ENCODE measurements at places on chromosomes 13 and 19.

DNA sequence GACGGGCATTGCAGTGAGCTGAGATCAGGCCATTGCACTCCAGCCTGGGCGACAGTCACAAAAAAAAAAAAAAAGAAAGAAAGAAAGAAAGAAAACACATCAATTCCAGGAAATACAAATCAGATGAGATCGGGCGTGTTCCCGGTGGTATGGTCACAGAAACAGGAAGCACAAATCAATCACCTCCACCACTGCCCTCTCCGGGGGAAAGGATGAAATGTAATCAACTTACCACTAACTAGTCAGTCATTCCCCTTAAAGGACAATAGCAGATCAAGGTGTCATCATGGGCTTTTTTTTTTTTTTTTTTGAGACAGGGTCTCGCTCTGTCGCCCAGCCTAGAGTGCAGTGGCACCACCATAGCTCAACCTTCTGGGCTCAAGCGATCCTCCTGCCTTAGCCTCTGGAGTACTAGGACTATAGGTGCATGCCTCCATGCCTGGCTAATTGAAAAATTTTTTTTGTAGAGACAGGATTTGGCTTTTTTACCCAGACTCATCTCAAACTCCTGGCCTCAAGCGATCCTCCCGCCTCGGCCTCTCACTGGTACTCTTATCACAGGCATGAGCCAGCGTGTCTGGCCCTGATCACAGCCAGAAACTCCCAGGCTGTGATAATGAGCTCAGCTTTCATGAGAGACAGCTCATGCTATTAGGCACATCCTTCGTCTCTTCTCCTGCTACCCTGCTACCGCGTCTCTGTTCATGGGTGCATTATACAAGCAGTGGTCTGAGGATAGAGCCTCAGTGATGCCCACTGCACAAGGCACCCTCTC lies 6.8 kb upstream of the DPRX start:
- H3K4me3 ChIP-seq, result no peak overlapping the region
- H3K27ac ChIP-seq, result no peak overlapping the region
- no peak for DNase-seq

DNA sequence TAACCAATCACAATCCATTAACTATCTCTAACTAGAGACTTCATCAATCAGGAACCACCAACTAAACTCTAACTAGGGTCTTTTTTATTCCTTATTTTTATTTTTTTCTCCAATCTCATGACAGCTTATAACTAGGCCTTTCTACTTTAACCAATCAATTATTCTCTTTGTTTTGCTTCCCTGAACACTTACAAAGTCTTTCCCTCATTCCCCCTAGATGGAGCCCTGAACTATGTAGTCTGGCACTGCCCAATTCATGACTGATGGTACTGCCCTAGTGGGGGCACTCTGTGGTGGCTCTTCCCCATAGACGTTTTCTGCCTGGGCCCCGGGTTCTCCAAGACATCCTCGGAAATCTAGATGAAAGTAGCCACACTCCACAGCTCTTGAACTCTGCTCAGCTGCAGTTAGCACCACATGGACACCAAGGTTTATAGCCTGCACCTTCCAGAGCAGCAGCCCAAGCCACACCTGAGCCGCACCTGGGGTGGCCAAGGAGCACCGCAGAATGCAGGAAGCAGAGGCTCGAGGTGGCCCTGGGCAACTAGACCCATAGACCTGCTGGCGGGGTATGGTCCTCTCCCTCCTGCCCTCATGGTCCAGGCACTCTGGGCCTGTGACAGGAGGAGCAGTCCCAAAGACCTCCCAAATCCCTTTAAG lies 6.6 kb downstream of the ATP7B start:
- H3K27me3 ChIP-seq, result peaks cover 15% of the 10 kb centered on the region
- no peak overlapping the region for H3K4me3 ChIP-seq
- DNase-seq, result no peak
- no peak overlapping the region for H3K27ac ChIP-seq
- peaks cover 20% of the 10 kb centered on the region for H3K4me1 ChIP-seq

DNA sequence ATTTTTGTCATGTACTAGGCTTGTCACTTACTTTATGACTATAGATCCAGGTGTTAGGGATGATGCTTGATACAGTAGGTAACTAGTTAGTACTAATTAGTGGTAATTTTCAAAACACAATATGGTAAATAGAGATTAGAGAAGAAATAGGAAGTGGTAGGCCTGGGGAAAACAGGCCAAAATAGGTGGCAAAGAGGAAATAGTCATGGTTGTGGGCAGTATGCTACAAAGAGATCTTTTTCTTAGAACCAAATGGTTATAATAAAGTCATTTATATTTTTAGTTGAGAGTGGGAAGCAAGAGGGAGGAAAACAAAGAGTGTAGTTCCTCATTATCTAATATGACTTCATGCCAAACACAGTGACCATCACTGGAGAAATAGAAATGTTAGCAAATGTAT lies 9.1 kb upstream of the VWA8 start:
- no peak overlapping the region for H3K27ac ChIP-seq
- no peaks in the 10 kb centered on the region for H3K4me1 ChIP-seq
- no peak overlapping the region for H3K4me3 ChIP-seq
- DNase-seq, result no peak
- H3K36me3 ChIP-seq, result no peaks in the 10 kb centered on the region
- peaks cover 8% of the 10 kb centered on the region for H3K27me3 ChIP-seq

- H3K4me1 ChIP-seq, result peaks cover 5% of the 10 kb centered on the region
- no peak for DNase-seq
- H3K4me3 ChIP-seq, result no peak overlapping the region
- no peak overlapping the region for H3K27ac ChIP-seq
- H3K36me3 ChIP-seq, result peaks cover 23% of the 10 kb centered on the region
Measured at GRCh38 chr19:47408156-47408938, 11.0 kb downstream of the MEIS3 start.

GRCh38 chr19:2236064-2236313 lies 140 bp downstream of the PLEKHJ1 start:
- peaks cover 58% of the 10 kb centered on the region for H3K4me1 ChIP-seq
- H3K4me3 ChIP-seq, result peak overlapping the region; percentile 89
- no peak for DNase-seq
- no peaks in the 10 kb centered on the region for H3K27me3 ChIP-seq
- H3K27ac ChIP-seq, result no peak overlapping the region

- peak overlapping the region; percentile 45 for H3K4me3 ChIP-seq
- no peaks in the 10 kb centered on the region for H3K27me3 ChIP-seq
- H3K4me1 ChIP-seq, result peaks cover 34% of the 10 kb centered on the region
- peak overlapping the region; percentile 90 for H3K27ac ChIP-seq
Measured at GRCh38 chr13:99677116-99677951, 176.1 kb downstream of the TM9SF2 start.

DNA sequence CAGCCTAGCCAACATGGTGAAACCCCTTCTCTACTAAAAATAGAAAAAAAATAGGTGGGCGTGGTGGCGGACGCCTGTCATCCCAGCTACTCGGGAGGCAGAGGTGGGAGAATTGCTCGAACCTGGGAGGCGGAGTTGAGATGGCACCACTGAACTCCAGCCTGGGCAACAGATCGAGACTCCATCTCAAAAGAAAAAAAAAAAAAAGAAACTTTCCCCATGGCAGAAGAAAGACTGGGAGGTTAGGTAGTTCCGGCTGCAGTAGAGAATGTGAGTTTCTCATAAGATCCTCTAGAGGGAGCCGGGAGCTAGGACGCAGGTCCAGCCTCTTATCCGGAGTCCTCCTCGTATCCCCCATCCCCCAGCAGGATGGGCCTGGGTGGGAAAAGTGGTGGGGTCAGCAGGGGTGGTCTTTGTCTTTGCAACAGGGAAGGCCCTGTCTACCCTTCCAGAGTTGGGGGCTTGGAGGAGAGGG lies 13.2 kb upstream of the CREB3L3 start:
- no peaks in the 10 kb centered on the region for H3K4me1 ChIP-seq
- peaks cover 29% of the 10 kb centered on the region for H3K27me3 ChIP-seq
- peak; percentile 50 for DNase-seq
- H3K27ac ChIP-seq, result no peak overlapping the region
- H3K4me3 ChIP-seq, result no peak overlapping the region
- no peaks in the 10 kb centered on the region for H3K36me3 ChIP-seq

DNA sequence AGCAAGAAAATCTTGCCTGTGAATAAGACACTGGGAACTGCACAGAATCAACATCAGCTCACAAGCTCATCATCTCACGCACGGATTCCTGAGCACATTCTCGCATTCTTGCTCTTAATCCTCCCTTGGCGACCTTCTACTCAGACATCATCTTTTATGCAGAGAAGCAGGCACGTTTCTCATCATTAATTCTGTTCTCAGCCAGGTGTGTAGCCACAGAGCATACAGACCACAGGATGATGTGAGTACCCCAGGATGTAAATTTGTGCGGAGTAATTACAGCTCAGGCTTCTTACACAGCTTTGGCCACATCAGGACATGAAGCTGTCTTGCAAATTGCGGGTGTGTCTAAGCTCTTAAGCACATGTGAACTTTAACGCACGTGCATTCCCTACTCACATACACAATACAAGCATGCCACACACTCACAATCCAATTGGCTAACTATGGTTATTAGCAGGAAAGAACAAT lies 36.5 kb upstream of the SACS start:
- peaks cover 74% of the 10 kb centered on the region for H3K4me1 ChIP-seq
- peaks cover 8% of the 10 kb centered on the region for H3K36me3 ChIP-seq
- H3K27me3 ChIP-seq, result peaks cover 3% of the 10 kb centered on the region
- H3K4me3 ChIP-seq, result peak overlapping the region; percentile 74
- DNase-seq, result no peak

DNA sequence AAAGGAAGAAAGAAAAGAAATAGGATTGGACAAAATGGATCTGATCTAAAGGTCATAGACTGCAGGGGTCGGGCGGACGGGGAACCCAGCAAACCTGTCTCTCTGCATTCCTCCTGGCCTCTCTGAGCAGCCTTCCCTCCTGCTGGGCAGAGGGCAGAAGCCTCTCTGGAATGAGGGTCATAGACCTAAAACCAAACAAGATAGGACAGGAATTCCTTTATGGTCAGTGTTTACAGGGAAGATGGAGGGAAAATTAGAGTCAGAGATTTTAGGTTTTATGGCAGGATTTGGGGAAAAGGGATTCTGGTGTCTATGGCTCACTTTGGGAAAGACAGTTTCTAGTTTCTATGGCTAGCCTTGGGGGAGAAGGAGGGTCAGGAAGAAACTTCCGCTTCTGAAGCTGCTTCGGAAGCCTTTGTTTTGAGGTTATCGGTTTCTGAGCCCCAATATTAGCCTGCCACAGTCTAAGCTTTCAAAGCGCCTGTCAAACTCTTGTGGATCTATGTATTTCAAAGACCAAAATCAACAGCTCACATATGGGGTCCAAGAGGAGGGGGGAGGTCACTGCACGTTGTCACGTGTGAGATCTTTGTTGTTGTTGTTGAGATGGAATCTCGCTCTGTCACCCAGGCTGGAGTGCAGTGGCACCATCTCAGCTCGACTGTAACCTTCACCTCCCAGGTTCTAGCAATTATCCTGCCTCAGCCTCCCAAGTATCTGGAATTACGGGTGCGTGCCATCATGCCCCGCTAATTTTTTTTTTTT lies 18.9 kb upstream of the DPRX start:
- no peaks in the 10 kb centered on the region for H3K27me3 ChIP-seq
- DNase-seq, result no peak
- peak overlapping the region; percentile 8 for H3K27ac ChIP-seq
- no peak overlapping the region for H3K4me3 ChIP-seq
- no peaks in the 10 kb centered on the region for H3K36me3 ChIP-seq

- no peak overlapping the region for H3K27ac ChIP-seq
- no peaks in the 10 kb centered on the region for H3K36me3 ChIP-seq
- peaks cover 6% of the 10 kb centered on the region for H3K4me1 ChIP-seq
- H3K4me3 ChIP-seq, result no peak overlapping the region
- no peak for DNase-seq
Measured at GRCh38 chr19:28213470-28214082, 999.4 kb downstream of the UQCRFS1 start.

- no peaks in the 10 kb centered on the region for H3K27me3 ChIP-seq
- DNase-seq, result no peak
- no peak overlapping the region for H3K27ac ChIP-seq
- no peak overlapping the region for H3K4me3 ChIP-seq
Measured at GRCh38 chr13:102555914-102556553, 40.8 kb upstream of the TPP2 start.

DNA sequence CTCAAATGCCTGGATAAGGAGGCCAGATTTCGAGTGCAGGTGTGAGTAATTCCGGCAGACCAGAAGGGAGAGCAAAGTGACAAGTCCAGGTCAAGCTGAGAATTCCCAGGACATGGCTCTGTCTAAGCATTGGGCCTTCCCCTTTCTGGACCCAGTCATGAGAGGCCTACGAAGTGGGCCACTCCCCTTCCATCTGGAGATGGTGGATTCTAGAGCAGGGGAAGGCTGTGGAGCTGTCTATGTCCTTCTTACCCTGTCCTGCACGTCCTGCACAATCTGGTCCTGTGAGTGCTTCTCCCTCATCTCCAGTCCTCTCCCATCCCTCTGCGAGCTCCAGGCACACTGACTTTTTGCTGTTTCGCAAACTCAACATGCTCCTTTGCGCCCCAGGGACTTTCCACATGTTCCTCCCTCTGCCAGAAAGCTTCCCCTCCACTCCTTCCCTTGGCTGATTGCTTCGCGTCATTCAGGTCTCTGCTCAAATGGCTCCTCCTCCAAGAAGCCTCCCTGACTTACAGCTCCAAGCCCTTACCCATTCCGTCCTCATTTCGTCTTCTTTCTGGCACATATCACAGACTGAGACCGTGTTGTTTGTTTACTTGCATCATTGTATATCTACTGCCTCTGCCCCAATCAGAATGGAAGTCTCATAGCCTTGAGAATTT lies 193.2 kb downstream of the URI1 start:
- no peak for DNase-seq
- peak overlapping the region; percentile 11 for H3K27ac ChIP-seq
- H3K4me3 ChIP-seq, result no peak overlapping the region
- H3K4me1 ChIP-seq, result peaks cover 47% of the 10 kb centered on the region
- H3K27me3 ChIP-seq, result peaks cover 4% of the 10 kb centered on the region

- DNase-seq, result no peak
- peaks cover 11% of the 10 kb centered on the region for H3K36me3 ChIP-seq
- no peaks in the 10 kb centered on the region for H3K27me3 ChIP-seq
Measured at GRCh38 chr19:13121551-13122274, 3.6 kb downstream of the NACC1 start.

DNA sequence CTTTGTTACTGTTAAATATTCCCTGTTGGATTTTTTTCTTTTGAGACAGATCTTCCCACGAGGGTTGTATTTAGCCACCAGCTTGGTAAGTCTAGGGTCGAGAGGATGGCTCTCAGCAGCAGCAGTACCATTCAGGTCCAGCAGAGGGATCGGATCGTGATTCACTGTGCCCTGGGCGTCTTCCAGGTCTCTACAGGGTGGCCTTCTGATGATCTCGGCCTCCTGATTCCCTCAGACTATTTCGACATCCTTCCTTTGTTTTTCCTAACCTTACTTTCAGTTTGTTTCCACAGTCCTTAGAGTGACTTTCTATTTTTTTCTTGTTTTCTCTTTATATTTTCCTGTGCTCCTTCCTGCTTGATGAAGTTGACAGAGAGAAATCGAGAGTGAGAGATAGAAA lies 1436.9 kb downstream of the UQCRFS1 start:
- peaks cover 100% of the 10 kb centered on the region for H3K36me3 ChIP-seq
- no peak overlapping the region for H3K27ac ChIP-seq
- no peaks in the 10 kb centered on the region for H3K4me1 ChIP-seq
- H3K27me3 ChIP-seq, result peaks cover 6% of the 10 kb centered on the region
- H3K4me3 ChIP-seq, result no peak overlapping the region

DNA sequence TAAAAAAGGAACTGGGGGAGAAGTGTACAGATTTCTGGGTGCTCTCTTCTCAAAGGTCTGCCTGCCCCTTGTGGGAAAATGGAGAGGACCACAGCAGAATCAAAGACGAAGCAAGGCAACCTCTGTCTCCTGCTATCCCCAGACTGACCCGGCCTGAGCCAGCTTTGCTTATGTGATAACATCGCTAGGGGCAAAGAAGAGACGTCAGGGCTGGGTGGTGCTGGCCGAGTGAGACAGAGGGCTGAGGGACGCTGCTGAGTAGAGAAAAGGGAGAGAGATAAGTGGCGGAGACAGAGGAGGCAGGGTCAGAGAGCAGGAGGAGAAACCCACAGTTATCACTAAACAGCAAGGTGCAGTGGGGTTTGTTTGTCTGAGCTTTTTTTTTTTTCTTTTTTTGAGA lies 4.6 kb upstream of the MUC16 start:
- H3K27me3 ChIP-seq, result peaks cover 7% of the 10 kb centered on the region
- no peak overlapping the region for H3K4me3 ChIP-seq
- DNase-seq, result no peak
- peaks cover 6% of the 10 kb centered on the region for H3K4me1 ChIP-seq
